ENCODE measurements at places on chromosomes 12 and 14. TPM values are rescaled to one million over a fixed set of nuclear protein-coding genes. Genes with fewer than 3 reads are reported as not detected.

Gene C1S
- total RNA-seq, result 478 TPM

Gene RXYLT1
- total RNA-seq, result 16.5 TPM

Gene CALM1
- total RNA-seq, result 227 TPM

Gene SERPINA9
- total RNA-seq, result under 0.01 TPM

Gene ASCL1
- not detected for total RNA-seq

Gene RPS6KL1
- 0.36 TPM for total RNA-seq

Gene CMAS
- 16.8 TPM for total RNA-seq

Gene RERGL
- not detected for total RNA-seq

GRCh38 chr12:121139286-121139685 is 6.6 kb downstream of the P2RX7 start:
- no peak overlapping the region for H3K4me3 ChIP-seq
- H3K27ac ChIP-seq, result no peak overlapping the region
- no peaks in the 10 kb centered on the region for H3K36me3 ChIP-seq
- no peak for DNase-seq

GRCh38 chr12:85191-85666 is 18.7 kb downstream of the IQSEC3 start:
- peaks cover 67% of the 10 kb centered on the region for H3K27me3 ChIP-seq
- no peaks in the 10 kb centered on the region for H3K36me3 ChIP-seq
- H3K27ac ChIP-seq, result no peak overlapping the region
- H3K4me1 ChIP-seq, result no peaks in the 10 kb centered on the region

DNA sequence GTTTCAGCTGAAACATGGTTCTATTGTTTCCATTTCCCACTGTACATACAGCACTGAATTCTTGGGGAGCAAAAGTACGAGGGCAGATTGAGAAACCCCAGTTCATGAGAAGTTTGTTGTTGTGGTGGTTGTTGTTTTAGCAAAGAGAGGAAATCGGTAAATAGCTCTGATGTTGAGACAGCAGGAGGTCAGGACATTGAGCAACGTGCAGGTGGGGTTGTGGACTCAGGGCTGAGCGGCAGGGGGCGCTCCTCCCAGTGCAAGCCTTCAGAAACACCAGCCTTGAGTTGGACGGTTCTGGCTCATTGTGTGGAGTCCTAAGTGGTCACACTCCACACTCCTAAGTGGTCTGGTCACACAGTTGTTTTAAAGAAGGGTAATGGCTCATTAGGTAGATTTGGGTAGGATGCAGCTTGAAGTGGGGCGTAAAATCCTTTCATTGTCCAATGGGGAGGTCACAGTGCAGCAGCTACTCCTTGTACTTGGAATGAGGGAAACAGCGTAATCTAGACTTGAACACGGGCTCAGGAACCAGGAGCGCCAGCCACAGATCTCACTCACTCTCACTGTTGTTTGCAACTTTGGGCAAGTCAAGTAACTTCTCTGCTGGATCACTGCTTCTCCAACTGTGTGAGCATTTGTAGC is 14.5 kb upstream of the PWP1 start:
- no peak overlapping the region for H3K4me3 ChIP-seq
- peaks cover 34% of the 10 kb centered on the region for H3K27me3 ChIP-seq
- DNase-seq, result no peak
- H3K4me1 ChIP-seq, result no peaks in the 10 kb centered on the region
- H3K36me3 ChIP-seq, result no peaks in the 10 kb centered on the region
- no peak overlapping the region for H3K27ac ChIP-seq

GRCh38 chr14:24784981-24785380 is 151.0 kb upstream of the GZMB start:
- no peaks in the 10 kb centered on the region for H3K27me3 ChIP-seq
- no peak overlapping the region for H3K27ac ChIP-seq
- H3K4me1 ChIP-seq, result no peaks in the 10 kb centered on the region

DNA sequence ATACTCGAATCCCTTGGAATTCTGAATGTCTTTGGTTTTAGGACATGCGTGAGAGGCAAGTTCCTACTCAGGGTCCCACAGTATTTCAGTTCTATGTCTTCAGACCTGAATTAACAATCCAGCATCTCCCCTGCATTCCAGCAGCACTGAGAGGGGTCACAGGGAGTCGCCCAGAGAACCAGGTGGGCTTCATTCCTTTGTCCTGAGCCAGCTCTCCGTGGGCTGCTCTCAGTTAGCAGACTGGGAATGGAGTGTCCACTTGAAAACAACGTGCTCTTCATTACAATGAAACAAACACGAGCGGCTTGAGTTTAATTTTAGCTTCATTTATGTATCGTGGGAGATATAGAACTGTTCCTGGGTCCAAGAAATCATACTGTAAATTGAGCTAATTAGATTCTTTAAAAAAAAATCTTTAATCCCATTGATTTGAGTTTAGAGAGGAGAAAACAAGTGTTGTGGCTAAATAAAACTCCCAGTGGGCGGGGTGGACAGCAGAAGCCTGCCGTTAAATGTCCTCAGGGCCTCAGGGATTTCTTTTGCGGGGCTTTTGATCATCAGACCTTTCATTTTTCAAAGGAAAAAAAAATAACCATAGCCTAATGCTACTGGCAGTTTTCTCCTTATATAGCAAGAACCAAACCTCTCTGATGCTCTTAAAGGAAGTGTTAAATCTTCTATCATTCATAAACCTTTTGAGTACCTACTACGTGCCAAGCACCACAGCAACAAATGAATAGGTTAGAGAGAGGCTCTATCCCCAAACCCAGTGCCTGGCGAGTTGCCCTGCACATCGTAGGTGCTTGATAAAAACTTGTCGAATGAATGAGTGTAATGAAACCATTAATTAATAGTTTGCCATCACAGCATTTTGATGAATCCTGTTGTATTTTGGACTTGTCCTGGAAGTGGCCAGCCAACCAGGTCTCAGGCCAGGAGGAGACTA is 140.4 kb downstream of the CHST11 start:
- H3K4me3 ChIP-seq, result no peak overlapping the region
- no peaks in the 10 kb centered on the region for H3K36me3 ChIP-seq
- peaks cover 30% of the 10 kb centered on the region for H3K4me1 ChIP-seq
- peak overlapping the region; percentile 53 for H3K27ac ChIP-seq

- H3K27me3 ChIP-seq, result no peaks in the 10 kb centered on the region
- DNase-seq, result peak; percentile 83
- H3K36me3 ChIP-seq, result no peaks in the 10 kb centered on the region
- H3K4me3 ChIP-seq, result peak overlapping the region; percentile 45
- no peak overlapping the region for H3K27ac ChIP-seq
- no peaks in the 10 kb centered on the region for H3K4me1 ChIP-seq
Observed at GRCh38 chr12:119153477-119154434, 25.0 kb upstream of the HSPB8 start.

DNA sequence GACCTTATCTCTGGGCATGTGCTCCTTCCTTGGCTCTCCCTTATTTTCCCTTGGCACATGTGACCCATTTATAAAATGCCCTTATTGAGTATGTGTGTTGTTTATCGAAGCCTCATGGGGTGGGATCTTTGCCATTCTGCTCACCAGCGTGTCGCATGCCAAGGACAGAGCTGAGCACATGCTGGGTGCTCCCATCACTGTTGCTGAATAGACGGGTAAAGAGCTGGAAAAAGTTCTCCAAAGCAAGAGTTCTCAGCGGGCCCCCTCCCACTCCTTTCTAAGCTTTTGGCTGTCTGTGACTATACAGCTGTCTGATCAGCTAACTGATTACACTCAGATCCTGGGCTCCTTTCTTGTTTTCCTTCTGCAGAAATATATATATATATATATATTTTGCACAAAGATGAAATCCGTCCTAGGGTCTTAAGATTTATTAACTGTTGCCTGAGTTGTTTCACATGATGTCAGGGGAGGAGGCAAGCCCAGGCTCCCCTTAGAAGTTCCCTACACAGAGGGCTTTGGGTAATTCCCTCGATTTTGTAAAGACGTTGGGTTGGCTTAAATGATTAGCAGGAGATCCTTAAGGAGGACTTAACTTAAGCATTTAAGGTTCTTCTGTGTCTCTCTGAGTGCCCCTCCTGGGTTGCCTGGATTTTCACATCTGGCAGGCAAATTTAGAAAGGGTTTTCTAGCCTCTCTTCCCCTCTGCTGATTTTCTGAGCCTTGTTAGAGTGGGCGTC is 71.6 kb downstream of the TMEM132C start:
- H3K4me3 ChIP-seq, result no peak overlapping the region
- no peak for DNase-seq
- no peaks in the 10 kb centered on the region for H3K27me3 ChIP-seq
- no peaks in the 10 kb centered on the region for H3K36me3 ChIP-seq
- no peaks in the 10 kb centered on the region for H3K4me1 ChIP-seq

DNA sequence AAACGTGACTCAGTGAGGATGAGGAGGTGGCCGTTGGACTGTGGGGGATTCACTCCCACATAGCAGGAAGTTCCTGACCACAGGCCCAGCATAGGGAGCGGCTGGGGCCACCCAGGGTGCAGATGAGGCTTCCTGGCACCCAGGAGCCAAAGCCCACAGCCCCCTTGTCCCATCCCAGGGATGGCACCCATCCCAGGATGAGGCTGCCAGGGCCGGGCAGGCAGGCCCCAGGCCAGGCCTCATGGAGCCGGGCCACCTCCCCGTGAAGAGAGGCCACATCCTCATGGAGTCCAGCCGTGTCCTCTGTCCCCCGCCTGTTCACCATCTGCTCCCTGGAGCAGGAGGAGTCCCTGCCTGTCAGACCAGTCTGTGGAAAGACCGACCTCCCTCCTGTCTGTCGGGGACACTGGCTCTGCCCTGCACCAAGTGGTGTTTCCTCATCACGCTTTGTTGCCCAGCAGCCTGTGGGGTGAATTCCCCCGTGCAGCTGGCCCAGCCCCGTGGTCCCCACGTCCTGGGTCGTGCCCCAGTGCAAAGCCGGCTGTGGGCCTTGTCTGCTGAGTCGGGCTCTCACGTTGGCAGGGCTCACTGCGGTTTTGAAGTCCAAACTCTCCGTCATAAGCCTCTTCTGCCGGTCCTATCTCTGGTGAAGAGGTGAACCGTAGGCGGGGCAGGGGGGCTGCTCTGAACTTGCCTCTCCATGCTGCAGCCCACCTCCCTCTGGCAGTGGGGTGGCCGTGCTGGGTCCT is 24.5 kb downstream of the MMP17 start:
- no peak overlapping the region for H3K27ac ChIP-seq
- H3K4me1 ChIP-seq, result peaks cover 6% of the 10 kb centered on the region
- H3K4me3 ChIP-seq, result no peak overlapping the region
- peak; percentile 90 for DNase-seq
- H3K27me3 ChIP-seq, result peaks cover 8% of the 10 kb centered on the region

GRCh38 chr14:105484069-105484996 is 2.4 kb upstream of the CRIP1 start:
- H3K27ac ChIP-seq, result no peak overlapping the region
- H3K36me3 ChIP-seq, result no peaks in the 10 kb centered on the region
- peaks cover 22% of the 10 kb centered on the region for H3K27me3 ChIP-seq
- H3K4me1 ChIP-seq, result peaks cover 16% of the 10 kb centered on the region
- no peak overlapping the region for H3K4me3 ChIP-seq

GRCh38 chr14:106842687-106843086 is 1316.3 kb downstream of the TMEM121 start:
- H3K36me3 ChIP-seq, result no peaks in the 10 kb centered on the region
- H3K4me1 ChIP-seq, result no peaks in the 10 kb centered on the region
- no peak for DNase-seq
- no peak overlapping the region for H3K27ac ChIP-seq
- H3K27me3 ChIP-seq, result no peaks in the 10 kb centered on the region

DNA sequence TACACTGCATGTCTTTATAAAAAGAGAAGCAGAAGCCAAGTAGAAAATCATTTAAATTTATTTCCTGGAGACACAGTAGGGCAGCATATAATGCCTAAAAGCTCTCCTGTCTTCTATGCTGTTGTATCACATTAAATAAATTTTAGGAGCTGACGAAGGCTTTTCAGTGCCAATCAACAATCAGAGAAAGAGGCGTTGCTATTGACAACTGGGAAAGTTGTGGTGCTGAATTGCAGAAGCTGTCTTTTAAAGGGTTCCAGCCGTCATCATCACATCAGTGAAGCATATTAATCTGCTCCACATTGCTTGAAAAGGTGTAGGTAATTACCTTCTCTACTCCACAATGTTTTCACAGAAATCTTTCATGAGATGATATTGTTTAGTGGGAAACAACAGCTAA is 103.9 kb downstream of the FSCB start:
- H3K4me3 ChIP-seq, result no peak overlapping the region
- H3K4me1 ChIP-seq, result no peaks in the 10 kb centered on the region
- H3K27me3 ChIP-seq, result no peaks in the 10 kb centered on the region
- H3K27ac ChIP-seq, result no peak overlapping the region
- no peak for DNase-seq

DNA sequence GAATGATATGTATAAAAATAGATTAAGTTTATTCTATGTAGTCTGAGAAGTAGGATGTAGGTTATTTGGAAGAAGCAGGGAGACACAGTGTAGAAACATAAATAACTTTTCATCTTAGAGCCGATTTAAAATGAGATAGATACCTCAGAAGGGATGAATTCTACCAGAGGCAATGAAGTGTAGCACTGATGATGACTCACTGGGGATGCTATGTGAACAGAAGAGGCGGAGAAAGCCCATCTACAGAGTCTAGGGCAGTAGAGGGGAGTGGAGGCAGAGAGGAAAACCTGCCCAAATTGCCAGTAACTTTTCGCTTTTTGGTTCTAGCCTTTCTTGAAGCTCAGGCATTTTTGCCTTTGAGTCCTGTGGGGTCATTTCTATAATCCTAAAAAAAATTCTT is 451.8 kb downstream of the ATP23 start:
- no peaks in the 10 kb centered on the region for H3K36me3 ChIP-seq
- H3K4me3 ChIP-seq, result no peak overlapping the region
- no peaks in the 10 kb centered on the region for H3K27me3 ChIP-seq
- peak; percentile 72 for DNase-seq
- H3K4me1 ChIP-seq, result peaks cover 5% of the 10 kb centered on the region

DNA sequence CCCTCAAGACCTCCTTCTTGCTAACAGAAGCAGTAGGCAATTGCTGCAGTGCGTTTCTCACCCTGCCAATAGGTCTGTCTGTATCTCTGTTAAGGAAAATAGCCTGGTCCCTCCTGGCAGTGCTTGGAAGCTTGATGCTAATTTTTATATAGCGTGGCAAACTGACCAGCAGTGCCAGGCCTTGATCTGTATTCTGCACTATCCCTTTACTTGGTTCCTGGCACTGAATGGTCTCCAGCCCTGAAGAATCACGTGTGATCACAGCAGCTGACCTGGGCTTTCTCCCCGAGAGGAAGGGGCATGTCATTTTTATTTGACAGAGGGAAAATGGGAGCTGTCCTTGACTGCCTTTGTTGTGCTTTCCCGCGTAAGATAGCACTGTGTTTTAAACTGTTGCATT is 48.7 kb upstream of the TRAF3 start:
- H3K4me1 ChIP-seq, result no peaks in the 10 kb centered on the region
- no peaks in the 10 kb centered on the region for H3K27me3 ChIP-seq
- no peak overlapping the region for H3K27ac ChIP-seq
- DNase-seq, result no peak
- no peak overlapping the region for H3K4me3 ChIP-seq

DNA sequence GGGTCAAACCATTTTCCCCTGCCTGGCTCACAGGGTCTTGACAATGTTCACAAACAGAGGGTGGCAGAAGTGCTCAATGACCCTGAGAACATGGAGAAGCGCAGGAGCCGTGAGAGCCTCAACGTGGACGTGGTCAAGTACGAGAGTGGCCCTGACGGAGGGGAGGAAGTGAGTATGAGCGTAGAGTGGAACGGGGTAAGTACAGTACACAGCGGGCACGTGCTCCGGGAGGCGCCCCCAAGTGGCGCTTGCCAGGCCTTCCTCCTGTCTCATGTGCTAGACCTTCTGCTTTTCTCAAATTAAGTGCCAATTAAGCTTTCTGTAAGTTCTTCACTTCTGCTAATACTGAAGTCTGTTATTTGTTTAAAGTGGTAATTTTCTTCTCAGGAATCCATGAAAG is 35.9 kb downstream of the XRCC3 start:
- no peaks in the 10 kb centered on the region for H3K4me1 ChIP-seq
- peaks cover 90% of the 10 kb centered on the region for H3K36me3 ChIP-seq
- no peak overlapping the region for H3K4me3 ChIP-seq

- no peak overlapping the region for H3K4me3 ChIP-seq
- H3K36me3 ChIP-seq, result no peaks in the 10 kb centered on the region
- no peaks in the 10 kb centered on the region for H3K27me3 ChIP-seq
- no peak overlapping the region for H3K27ac ChIP-seq
- DNase-seq, result no peak
Observed at GRCh38 chr12:82964446-82964845, 277.7 kb downstream of the TMTC2 start.
